HFF-Myc (cell line): ENCODE measurements at places on chromosomes 11 and 22.

DNA sequence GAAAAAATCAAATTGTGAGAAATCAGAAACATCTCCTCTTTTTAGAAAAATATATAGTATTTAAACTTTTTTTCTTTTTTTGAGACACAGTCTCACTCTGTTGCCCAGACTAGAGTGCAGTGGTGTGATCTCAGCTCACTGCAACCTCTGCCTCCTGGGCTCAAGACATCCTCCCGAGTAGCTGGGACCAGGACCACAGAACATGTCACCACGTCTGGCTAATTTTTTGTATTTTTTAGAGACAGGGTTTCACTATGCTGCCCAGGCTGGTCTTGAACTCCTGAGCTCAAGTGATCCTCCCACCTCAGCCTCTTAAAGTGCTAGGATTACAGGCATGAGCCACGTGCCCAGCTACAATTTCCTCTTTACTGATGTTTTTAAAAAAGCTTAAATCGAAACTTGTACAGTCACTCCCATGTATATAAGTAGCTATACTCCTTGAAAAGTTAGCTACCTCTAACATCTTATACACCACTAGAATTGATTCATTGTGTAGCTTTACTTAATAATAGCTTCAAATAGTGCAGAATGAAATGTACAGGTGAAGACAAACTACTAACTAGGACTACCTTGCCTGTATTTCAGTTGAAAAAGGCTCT, 10.3 kb downstream of the EIF4G2 start:
- DNase-seq, result no peak

DNA sequence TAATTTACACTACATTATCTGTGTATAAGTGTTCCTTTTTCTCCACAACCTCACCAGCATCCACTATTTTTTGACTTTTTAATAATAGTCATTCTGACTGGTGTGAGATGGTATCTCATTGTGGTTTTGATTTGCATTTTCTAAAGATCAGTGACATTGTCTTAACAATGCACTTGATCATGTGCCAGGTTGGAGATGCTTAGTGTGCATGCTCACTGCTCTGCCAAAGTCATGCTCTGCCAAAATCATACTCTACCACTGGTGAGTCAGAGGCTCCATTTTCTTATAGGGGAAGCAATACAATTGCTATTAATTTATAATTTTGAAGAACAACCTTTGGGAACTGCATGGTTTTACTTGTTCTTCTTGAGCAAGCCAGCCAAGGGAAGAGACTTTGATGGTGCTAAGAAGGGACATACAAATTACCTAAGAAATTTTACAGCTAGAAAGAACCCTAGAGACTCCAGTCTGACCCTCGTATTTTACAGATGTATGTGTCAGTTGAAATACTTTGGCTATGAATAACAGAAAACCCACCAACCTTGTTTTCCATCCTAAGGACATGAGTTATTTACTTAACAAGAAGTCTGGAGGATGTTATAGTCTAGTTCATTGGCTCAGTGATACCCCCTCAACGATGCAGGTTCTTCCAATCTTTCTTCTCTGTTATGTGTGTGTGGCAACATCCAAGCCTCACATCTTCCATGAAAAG, 368.9 kb downstream of the DDX10 start:
- peak; percentile 49 for DNase-seq

DNA sequence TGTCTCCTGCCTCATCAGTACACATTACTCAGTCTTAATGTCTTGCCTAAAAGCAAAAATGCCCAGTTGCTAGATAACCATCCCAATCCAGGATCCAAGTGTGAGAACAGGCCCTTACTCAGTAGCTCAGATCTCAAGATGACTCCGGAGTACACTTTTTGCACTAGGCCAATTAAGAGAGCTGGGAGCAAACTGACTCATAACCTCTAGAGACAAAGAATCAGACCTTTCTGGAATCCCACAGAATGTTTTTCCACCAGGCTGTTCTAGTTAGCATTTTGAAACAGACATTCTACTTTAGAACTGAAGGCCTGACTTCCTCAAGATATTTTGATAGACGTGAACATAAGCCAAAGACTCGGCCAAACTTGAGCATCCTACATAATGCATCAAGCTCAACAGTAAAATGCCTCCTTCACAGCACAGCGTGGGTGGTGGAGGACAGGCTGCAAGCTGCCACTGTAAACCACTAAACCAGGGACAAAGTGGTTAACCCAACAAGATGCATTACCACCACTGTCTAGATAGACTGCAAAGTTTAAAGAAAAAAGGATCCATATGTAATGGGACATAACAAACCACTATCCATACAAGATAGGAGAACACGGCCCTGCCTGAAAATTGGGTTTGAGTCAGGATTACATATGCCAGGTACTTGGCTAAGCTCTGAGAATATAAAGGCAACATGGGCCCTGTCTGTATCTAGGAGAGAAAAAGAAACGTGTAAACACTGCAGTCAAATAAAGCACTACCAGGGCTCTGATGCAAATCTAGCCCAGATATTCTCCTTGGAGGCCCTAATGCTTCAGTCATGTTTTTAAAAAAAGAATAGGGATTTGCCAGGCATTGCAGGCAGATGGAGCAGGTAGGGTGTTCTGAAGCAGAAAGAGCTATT, 48.3 kb downstream of the MYH9 start:
- no peak for DNase-seq

DNA sequence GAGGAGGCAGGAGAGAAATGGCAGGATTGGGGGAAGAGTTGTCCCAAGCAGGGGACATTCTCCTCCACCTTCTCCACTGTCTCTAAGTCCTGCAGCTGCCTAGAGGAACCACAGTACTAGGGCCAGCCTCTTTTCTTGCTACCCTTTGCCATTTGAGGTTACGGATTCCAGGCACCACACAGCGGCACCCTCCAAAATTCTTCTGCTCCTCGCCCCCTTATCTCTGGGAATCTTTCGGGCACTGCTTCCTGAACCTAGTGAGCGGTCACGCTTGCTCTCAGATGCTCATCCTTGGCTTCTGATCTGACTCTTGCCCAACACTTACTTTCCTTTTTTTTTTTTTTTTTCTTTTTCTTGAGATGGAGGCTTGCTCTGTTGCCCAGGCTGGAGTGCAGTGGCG, 26.6 kb upstream of the XBP1 start:
- no peak for DNase-seq

DNA sequence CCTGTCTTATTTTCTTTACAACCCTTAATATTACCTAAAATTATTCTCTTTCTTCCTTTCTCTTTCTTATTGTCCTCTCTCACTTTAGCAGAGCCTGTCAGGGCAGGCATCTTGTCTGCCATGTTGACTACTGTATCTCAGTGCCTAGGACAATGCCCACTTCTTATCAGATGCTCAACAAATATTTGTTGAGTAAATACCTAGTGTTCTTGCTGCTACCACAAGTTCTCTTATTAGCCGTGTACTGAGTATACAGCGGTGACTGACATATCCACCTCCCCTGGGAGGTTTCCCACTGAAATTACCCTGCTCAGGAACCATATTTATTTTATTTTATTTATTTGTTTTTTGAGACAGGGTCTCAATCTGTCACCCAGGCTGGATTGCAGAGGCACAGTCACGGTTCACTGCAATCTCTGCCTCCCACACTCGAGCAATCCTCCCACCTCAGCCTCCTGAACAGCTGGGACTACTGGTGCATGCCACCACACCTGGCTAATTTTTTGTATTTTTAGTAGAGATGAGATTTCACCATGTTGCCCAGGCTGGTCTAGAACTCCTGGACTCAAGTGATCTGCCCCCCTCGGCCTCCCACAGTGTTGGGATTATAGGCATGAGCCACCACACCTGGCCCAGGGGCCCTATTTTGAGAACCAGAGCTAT, 6.7 kb downstream of the HPX start:
- no peak for DNase-seq

DNA sequence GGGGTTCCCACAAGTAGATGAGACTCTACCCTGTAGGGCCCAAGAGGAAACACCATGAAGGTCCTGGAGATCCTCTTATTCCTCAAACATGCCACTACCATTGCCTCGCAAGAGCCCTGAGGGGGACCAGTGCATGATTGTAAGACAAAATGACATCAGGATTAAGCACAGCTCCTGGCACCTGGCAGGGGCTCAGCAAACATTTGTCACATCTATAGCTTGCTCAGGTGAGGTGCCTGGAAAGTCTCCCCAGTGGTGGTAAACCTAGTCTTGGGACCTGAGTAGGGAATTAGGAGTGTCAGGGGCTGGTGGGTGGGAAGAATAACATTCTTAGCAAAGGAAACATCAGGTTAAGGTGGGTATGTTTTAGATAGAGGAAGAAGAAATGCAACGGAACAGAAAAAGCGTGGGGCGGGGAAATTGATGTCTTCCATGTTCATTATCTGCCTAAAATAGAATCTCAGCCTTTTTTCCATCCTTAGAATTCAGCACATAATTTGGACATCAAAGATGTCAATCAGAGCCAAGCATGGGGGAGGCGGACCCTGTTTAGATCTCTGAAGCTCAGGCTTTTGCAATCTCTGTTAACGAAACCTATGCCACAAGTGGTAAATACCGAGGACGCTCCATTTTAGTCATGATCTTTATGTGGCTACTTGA, 924 bp downstream of the YPEL1 start:
- DNase-seq, result no peak

- no peak for DNase-seq
Observed at GRCh38 chr22:39311592-39312400, 7.6 kb downstream of the RPL3 start.

GRCh38 chr11:91199866-91200265, 977.0 kb upstream of the CHORDC1 start:
- DNase-seq, result no peak

- no peak for DNase-seq
Observed at GRCh38 chr11:67167719-67168118, 48.7 kb downstream of the KDM2A start.

DNA sequence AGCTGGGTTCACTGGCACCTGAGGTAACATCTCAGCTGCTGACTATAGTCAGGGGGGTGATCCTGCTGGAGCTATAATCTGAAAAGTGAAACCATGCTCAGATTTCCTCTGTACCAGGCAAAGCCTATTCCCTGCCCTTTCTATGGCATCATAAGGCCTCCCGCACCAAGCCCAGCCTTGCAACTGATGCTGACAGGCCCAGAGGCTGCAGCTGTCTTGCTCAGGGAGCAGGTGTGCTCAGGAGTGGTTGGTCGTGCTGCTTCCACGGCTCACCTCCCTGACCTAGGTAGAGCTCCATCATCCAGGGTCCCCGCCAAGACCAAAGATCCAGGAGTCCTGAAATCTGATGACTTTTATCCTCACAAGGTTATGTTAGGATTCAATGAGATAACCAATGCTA, 121.7 kb downstream of the FEZ1 start:
- no peak for DNase-seq

DNA sequence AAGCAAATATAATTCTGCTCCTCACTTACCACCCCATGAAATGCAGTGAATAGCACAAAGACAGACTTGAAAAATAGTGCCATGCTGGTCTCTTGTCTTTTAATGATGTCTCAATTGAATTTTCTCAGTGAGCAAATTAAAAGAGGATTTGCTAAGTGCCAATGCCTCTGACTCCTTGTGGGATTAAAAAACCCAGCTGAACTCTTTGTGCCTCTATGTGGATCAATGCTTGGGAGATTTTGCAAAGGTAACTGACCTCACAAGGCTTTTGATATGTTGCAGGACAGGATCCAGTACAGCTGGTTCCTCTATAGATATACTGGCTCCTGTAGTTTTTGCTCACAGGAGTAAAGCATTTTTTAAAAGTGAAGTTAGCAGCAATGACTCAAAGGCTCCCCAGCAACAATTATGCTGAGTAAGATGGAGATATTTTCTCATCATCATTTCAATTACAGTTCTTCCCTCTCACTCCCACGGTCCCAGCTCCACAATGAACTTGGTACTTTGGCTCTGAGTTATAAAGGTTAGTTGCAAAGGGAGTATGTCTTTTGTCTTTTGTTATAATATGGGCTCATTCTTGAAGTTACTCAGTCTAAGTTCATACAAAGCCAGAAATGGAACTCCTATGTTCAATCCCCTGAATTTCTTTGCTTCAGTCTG, 471.5 kb downstream of the LRRC4C start:
- DNase-seq, result no peak

DNA sequence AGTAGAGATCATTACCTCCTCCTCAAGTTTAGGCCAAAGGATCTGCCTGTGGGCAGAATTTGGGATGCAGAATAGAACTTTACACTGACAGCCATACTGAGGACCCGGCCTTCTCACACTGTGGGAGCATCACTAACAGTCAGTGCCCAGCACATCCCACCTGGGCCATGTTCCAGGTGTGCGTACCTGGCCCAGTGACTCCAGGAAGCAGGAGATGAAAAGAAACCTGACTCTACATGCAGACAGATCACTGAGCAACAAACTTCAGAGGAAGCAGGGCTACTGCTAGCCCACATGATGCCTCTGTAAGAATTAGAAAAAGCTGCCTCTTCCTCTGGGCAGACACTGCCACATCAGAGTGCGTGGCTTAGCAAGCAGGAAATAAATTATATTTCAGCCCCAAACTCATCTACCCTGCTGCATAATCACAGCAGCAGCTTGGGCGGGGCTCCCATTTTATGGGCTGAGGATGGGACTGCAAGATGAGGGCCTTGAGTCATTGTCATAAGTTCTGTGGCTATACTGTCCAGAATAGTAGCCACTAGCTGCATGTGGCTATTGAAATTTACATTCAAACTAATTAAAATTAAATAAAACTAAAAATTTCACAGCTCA, 6.0 kb upstream of the LMO2 start:
- DNase-seq, result no peak

DNA sequence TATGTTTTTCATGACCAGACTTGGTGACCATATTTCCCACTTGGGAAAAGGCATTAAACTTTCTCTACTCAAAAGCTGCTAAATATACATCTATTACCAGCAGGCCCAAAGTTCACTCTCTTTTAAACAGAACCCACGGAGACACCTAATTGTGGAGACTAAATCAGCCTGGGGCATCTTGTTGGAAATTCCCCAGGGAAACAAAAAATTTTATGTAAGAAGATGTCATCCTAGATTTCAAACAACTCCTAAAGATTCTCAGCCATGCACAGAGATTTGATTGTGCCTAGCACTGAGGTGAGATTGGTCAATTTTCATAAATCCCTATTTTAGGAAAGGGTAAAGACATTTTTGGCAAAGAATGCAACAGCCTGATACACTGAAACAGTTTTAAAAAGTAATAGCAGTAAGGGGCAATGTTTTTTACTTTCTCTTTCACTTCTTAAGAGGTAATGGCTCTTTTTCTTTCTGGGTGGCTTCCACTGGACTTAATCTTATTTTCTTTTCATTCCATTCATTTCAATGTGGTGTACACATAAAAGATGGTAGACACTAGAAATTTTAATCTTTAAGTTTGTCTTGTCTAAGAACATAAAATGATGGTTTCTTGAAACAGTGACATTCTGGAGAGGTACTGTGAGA, 9.6 kb downstream of the OR52N2 start:
- DNase-seq, result no peak

DNA sequence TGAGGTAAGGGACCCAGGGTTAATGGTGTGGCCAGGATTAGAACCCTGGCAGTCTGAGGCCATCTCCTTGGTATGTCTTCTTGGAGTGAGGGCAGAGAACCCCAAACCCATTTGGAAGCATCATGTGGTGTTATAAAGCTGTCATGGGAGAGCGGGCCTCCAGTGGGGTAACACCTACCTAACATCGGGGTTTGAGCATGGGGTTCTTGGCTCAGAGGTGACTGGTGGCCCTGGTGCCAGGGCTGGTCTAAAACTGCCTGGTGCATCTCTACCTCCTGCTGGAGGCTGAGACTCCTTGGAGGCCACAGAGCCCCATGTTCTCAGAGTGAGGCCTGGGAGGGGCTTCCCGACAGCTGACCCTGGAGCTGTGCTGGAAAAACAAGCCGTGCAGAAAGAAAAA, 4.5 kb downstream of the PRDM11 start:
- DNase-seq, result no peak
